GM03348 (cell line): ENCODE measurements at places on chromosomes 12 and 14.

DNA sequence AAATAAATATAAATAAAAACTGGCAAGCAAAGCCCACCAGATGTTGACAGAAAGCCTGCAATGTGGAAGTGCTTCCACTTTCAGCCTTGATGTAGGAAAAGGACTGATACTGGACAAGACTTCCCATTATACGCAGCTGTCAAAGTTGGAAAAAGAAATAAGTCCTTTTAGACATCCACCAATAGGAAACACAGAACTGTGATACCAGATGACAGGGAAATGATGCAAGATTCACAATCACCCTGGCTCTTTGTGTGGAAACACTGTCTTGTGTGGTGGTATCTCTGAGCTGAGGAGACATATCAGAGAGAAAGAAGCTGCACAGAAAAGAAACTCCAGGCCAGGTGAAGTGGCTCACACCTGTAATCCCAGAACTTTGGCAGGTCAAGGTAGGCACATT, 13.8 kb upstream of the METAP2 start:
- DNase-seq = no peak

- no peak for DNase-seq
These were observed 182.8 kb downstream of the SLC5A8 start for GRCh38 chr12:101027200-101027599.

GRCh38 chr14:37668646-37669045, 73.2 kb downstream of the TTC6 start:
- DNase-seq = no peak

- DNase-seq = no peak
These were observed 2.3 kb downstream of the SLC48A1 start for GRCh38 chr12:47775100-47775911.

DNA sequence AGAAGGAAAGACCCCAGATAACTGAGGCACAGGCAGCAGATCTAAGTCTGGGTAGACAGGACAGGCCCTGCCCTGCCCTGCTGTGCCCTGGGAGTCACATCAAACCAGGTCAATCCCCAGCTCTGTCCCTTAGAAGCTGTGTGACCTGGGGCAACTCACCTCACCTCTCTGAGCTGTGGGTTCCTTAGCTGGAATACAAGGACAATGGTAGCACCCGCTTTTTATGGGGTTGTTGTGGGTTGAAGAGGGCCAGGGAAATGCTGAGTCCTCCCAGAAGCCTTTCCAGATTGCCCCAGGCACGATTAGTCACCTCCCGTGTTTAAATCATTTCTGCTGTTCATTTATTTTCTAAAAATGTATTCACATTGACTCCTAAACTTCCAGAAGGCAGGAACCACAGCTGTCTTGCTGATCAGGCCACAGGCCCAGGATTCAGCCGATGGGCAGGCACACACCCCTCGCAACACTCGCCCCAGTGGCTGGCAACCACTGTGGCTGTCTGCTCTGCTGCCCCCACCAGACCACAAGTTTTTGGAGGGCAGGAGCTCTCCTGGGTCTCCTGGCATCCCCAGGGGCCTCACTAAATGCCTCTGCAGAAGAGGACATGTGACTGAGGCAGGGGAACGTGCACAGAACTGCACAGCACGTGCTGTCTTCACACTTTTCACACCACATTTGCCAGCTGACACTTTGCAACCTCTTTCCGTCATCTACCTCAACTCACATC, 3.0 kb downstream of the SELPLG start:
- peak; percentile 78 for DNase-seq
